ENCODE measurements at places on chromosomes 11 and 22.
A peak's percentile ranks its signal among the peaks of the same experiment; 100 is the strongest.

DNA sequence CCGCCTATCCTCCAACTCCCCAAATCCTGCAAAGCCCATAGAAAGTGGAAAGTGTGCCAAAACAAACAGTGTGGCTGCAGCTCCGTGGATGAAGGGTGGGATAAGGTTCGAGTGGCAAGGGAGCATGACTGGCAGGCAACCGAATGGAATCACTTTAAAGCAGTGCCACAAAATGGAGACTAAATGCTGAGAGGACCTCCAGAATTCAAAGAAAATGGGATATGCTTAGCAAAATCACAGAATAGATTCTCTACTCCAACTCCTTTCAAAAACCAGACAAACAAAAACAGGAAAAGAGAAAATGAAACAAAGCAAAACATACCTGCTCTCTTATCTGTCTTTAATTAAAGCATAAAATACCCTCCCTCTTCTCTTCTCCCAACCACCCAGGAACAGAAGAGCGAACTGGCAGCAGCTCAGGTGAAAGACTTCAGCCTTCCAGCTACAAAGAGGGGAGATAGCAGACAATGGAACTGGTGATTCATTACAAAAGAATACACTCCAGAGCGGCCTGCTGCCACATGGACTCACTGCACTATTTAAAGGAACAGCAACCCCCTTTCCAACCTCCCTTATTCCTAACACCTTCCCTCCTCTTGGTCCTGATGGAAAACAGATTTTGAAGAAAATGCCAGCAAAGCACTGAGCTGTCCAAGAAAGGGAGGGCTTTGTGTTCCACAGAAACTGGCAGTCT is 118.5 kb downstream of the APOL5 start:
- peak; percentile 80 for DNase-seq

DNA sequence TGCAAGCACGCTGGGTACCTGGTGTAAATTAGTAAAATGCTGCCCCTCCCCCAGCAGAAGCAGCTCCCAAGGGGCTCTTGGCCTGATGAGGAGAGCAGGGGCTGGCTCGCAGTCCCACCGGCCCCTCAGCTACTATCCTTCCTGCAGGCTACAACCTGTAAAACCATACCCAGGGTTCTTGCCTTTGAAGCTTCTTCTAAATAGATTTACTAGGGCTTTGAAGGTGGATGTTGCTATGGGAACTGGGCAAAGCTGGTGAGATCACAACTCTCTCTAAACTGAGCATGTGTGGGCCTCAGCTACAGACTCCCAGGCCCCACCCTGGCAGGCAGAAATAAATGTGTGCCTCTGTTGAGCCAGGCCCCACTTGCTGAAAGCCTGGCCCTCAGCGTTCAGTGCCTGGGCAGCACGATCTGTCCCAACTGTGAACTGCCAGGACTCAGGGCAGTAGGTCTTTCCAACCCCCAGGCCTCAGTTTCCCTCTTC is 18.5 kb downstream of the CD5 start:
- no peak for DNase-seq

DNA sequence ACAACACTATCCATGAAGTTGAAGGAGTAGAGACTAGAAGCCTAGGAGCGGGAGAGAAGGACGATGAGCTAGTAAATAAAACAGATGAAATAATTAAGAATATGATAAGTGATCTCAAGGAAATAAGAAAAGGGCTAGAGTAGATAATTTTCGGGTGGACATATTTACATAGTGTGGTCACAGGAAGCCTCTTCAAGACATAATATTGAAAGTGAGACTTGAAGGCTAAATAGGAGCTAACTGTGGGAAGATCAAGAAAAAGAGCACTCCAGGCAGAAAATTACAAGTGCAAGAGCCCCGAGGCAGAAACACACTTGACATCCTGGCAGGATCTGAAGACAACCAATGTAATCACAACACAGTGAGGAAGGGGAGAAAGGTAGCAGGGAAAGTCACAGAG is 11.9 kb upstream of the PPFIBP2 start:
- DNase-seq, result no peak

GRCh38 chr11:10450462-10451425 is 4.3 kb upstream of the AMPD3 start:
- DNase-seq, result peak; percentile 79

DNA sequence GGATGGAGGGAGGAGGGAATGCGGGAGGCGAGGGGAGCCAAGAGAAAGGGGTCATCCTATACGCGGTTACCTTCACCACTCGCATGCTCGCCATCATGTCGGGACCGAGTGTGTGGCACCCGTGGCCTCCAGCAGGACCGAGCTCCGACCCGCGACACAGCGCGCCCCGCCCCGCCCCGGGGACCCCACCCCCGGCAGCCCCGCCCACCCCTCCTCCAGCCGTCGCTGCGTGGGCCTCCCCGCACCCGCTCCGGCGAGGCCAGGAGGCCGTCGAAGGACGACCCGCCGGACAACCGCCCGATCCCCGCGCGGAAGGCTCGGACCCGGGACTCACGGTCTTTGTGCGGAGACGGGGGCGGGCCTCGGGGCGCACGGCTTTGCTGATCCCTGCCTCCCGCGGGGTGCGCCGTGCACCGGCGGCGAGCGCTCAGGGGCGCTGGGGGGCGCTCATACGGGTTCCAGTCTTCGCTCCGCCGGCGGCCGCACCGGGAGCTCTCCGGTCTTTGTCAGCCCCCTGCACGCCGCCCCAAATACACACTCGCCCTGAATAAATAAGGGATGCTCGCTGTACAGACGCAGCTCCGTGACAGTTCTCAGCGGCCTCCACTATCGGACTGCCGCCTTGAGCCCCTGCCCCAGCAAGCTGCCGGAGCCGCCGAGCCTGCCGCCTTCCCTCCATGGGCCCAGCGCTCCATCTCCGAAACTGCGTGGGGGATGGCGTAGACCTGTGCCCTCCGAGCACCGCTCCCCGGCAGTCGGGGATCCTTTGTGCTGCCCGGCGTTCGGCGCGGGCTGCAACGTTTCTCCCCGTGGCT is at the start of gene UBE2L6:
UBE2L6 (minus strand) TSS at position 158 of the 815 bp plus-strand sequence; CDS start at position 97, 61 bp downstream.
- DNase-seq, result no peak

- no peak for DNase-seq
Measured at GRCh38 chr22:31895411-31896123, 48.8 kb upstream of the YWHAH start.

Measured in PC-3 (cell line).